Coronary artery (tissue), 2 donors: ENCODE measurements at places on chromosomes 1 and 21.

DNA sequence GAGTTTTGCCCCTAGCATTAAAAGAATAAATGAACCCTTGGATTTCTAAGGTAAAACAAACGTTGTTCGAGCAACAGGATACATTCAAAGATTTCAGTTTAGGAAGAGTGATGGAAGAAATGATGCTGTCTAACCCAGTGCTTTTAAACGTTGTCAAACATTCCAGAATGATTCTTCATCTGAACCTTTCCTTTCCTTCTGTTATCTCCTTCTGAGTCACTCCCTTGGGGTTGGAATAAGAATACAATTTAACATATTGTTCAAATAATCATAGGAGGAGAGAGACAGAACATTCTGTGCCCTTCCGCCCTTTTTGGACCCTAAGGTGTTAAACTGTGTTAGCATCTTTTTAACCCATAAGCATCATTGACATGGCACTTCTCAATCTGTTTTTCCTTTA is 61.1 kb upstream of the RCOR3 start:
- DNase-seq = no peak

DNA sequence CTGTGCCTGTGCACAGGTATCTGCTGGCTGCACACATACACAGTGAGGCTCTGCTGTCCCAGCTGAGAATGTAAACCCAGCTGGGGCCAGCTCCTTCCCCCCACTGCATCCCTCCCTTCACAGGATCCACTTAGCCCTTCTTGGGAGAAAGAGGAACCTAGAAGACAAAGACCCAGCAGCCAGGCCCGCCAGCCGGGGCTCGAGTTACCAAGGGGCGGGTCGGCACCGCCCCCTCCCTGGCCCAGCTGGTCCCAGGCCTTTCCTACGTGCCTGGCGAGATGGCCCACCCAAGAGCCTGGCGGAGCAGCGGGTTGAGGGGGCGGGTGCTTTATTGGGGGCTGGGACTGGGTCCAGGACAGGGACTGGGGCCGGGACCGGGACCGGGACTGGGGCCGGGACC is 2.1 kb downstream of the SH3BGRL3 start:
- DNase-seq = no peak

GRCh38 chr1:66088787-66089186 is 296.1 kb downstream of the PDE4B start:
- DNase-seq = no peak

DNA sequence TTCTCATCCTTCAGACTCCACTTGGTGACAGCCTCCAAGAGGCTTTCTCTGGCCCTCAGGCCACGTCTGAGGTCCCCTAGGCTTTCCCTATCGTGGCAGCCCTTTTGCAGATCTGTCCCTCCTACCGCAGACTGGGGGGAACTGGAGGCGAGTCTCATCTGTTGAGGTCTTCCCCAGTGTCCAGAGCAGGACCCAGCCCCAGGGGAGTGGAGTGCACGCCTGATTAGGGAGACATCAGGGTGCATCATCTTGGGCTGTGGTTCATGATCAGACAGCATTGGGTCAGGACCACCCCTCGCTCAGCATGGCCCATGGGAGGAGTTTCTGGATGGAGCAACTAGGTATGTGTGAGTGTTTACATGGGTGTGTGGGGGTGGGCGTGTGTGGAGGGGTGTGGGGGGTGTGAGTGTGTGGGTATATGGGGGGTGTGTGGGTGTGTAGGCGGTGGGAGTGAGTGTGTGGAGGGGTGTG is 8.5 kb upstream of the MATN1 start:
- no peak for DNase-seq

- DNase-seq = peak; percentile 56
Measured at GRCh38 chr1:30377230-30378002, 346.0 kb downstream of the MATN1 start.

- no peak for DNase-seq
Measured at GRCh38 chr21:15645830-15646229, 84.0 kb upstream of the USP25 start.

DNA sequence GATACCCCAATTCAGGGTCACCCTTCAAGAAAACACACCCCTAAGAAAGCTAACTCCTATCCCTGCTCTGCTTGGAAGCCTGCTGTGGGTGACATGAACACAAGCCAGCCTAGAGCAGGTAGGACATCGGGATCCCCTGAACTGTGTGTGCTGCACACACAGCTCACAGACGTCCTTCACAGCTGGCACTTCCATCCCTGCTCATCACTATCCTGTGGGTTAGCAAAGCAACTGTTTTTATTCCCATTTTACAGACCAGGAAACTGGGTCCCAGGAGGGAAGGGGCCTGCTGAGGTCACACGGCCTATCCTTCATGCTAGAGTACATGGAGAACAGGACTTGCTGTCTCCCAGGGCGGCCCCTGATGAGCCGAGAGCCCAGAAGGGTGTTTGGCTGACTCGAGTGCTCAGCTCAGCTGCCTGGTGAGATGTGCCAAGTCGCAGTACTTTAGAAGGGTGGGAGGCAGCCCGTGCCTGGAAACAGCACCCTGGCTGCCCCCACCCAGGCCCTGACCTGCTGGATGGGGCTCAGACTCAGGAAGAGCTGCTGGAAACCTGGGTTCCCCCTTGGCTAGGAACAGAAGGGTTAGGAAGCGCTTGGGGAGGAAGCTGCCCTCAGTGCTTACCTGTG is 28.3 kb upstream of the BTG2 start:
- peak; percentile 81 for DNase-seq

DNA sequence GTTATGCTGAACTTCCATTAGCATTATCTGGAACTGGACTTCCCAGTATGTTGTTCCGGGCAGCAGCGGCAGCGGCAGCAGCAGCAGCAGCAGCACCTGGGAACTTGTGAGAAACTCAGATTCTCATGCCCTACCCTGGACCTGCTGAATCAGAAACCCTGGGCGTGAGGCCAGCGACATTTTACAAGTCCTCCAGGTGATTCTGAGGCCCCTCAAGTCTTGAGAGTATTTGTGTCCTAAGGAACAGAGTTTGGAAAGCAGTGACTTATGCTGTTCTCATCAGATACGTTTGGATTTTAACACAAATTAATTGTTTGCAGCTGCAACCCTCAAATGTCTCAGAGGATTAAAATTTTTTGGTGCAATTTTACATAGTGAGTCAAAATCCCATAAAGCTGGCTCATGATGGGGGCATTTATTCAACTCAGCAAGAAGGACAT is 157.2 kb upstream of the KAZN start:
- no peak for DNase-seq

GRCh38 chr1:226657895-226658545 is 81.1 kb downstream of the ITPKB start:
- DNase-seq = no peak

GRCh38 chr1:205632669-205633169 is 908 bp upstream of the ELK4 start:
- no peak for DNase-seq

GRCh38 chr1:1399872-1400575 is 889 bp upstream of the CCNL2 start:
- DNase-seq = no peak

DNA sequence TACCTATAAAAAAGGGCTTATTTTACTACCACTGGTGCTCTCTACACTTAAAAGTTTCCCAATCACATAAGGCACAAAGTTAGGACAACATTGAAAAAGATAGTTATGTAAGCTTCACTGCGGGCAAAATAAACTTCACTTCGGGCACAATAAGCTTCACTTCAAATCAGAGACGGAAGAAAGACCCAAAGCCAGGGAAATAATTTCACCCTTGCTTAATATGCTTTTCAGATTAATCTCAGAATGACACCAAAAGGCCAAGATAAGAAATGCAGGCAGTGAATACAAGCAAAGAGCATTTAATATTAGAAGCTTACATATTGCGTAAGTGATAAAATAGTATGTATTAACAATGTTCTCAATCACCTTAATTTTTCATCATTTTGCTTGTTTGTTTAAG is 444.2 kb downstream of the SETD4 start:
- DNase-seq = no peak

GRCh38 chr1:99745061-99745460 is 21.4 kb downstream of the FRRS1 start:
- DNase-seq = no peak

- DNase-seq = no peak
Measured at GRCh38 chr1:45010855-45011811, at the start of gene HECTD3. Gene HECTD3 (minus strand): TSS chr1:45011324. CDS start chr1:45011257, 67 bp downstream.

GRCh38 chr1:46532498-46533178 is 18.8 kb downstream of the KNCN start:
- DNase-seq = no peak

- no peak for DNase-seq
Measured at GRCh38 chr1:57741521-57741920, 317.7 kb upstream of the DAB1 start.

DNA sequence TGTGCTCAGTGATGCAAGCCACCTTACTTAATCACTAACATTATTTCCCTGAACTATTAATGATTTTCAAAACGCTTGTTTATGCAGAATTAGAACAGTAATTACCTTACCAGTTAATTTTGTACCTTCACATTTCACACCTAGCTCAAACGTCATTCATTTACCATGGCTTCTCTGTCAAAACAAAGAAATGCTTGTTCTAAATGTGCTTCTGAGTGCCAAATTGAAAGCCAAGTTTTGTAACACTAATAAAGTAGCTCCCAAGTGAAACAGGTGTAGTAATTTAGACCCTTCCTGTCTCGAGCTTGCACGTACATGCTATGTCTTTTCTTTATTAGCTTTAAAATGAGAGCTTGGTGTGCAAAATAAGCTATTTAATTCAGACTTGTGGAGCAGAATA is 533.7 kb upstream of the PKN2 start:
- DNase-seq = no peak

- DNase-seq = peak; percentile 81
Measured at GRCh38 chr1:210233495-210234328, 1.1 kb downstream of the SERTAD4 start.

DNA sequence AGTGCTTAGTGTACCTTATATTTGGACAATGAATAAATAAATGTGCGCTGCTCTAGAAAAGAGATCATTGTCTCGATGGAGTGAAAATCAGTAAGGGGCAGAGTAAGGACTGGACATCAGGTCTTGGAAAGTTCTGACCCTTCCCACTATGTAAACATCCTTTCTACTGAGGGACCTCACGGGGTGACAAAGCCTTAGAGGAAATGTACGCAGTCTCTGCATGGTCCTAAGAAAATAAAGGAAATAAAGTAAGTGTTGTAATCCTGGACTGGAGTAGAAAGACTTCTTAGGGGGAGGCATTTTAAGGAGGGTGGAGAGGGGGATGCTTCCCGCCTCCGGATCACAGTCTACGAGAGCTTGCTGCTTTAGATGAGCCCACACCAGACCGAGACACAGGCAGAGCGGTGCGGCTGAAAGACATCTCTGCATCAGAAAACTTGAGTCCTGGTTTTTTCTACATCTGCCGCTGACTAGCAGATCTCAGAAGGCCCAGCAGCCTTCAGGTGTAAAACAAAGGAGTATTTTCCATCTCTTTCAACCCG is 22.3 kb upstream of the GPR137B start:
- DNase-seq = no peak
